ENCODE measurements at places on chromosomes 12 and 14.

- DNase-seq, result no peak
Observed at GRCh38 chr12:107818984-107819383, 44.5 kb downstream of the ASCL4 start.

DNA sequence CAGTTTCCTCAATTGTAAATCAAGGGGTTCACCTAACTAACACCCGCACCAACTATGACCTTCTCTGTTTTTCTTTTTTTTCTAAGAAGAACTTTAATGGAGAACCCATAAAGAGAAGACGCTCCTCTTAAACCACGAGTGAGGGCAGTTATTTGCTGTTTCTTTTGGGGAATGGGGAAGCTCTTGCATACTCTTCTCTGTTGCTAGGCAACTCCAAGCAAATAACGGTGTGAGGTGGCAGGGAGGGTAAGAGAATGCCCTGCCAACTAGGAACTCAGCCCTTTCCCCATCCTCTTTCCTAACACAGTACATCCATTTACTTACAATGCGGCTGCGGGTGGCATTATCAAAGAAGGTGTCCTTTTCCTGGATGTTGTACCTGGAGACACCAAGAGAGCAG lies 114.9 kb downstream of the ANO2 start:
- no peak for DNase-seq

DNA sequence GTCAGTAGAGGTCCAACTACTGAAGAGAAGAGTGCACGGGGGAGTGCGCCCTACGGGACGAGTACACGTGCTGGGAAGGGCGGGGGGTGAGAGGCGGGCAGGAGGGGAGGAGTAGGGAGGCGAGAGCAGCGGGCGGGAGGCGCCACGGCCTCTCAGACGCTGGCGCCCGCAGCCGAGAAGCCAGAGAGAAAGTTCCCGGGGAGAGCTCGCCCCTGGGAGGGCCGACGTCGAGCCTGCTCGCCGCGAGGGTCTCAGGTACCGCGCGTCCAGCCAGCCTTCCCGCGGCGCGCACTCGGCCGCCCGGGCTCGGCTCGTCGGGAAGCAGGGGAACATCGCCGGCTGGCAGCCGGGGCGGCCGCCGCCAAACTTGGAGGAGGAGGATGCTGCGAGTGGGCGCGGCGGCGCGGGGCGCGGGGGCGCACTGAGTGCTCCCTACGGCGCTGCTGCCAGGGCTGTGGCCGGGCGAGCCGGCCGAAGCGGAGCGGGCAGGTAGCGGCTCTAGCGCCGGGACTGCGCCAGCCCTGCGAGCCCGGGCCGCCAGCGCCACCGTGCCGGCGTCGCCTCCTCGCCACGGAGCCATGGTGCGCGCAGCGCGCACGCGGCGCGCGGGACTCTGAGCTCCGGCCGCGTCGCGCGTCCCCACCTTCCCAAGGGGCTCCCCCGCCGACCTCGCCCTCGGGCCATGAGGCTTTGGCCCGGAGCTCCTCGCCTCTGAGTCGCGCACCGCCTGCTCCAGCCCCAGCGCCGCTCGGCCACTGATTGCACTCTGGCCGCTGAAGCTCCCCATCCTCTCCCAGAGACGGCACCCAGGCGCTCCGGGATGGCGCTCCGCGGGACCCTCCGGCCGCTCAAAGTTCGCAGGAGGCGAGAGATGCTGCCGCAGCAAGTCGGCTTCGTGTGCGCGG lies at the start of gene SLC24A4:
Gene SLC24A4 (plus strand): TSS at position 155 of the 905 bp plus-strand sequence. CDS start 666 bp downstream, at position 821.
- no peak for DNase-seq

DNA sequence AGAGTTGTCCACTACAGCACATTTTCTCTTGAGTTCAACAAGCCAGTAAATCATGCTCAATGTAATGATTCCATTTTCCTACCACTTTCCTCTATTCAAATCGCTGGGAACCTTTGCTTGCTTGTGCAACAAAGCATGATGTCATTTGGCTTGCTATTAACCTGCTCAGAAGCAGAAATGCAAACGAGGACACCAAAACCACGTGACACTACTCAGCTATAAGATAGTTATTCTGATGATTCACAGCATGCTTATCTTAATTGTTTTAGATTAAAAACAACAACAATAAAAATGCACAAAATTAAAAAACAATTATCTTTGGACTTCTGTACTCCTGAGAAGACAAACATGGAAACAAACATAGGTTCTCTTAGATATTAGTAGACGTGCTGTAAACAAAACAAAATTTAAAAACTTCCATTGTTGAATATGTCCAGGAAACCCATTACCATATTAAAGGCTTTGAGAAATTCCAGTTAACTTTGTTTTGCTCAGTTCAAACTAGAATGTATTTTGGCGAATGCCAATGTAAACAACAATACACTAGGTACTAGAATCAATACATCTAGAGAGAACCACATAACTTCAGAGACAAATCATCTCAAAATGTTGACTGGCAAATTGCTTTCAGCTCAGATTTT lies 77.5 kb upstream of the KRAS start:
- DNase-seq, result no peak

DNA sequence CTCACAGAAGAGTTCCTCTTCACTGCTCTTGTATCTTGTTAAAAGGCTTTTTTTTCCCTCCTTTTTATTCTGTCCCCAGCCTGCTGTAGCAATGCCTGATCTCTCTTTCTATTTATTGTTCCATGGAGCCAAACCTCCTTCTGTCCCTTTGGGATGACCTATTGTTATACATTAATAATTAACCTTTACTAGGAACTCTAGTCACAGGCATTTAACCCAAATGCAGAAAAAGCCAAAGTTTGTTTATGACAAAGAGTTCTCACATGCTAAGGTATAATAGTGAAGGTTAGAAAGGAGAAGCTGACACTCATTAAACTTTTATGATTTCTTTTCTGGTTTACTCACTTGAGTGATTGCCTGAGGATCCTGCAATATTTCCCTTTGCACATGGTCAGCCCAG lies 535.8 kb downstream of the NRXN3 start:
- no peak for DNase-seq

DNA sequence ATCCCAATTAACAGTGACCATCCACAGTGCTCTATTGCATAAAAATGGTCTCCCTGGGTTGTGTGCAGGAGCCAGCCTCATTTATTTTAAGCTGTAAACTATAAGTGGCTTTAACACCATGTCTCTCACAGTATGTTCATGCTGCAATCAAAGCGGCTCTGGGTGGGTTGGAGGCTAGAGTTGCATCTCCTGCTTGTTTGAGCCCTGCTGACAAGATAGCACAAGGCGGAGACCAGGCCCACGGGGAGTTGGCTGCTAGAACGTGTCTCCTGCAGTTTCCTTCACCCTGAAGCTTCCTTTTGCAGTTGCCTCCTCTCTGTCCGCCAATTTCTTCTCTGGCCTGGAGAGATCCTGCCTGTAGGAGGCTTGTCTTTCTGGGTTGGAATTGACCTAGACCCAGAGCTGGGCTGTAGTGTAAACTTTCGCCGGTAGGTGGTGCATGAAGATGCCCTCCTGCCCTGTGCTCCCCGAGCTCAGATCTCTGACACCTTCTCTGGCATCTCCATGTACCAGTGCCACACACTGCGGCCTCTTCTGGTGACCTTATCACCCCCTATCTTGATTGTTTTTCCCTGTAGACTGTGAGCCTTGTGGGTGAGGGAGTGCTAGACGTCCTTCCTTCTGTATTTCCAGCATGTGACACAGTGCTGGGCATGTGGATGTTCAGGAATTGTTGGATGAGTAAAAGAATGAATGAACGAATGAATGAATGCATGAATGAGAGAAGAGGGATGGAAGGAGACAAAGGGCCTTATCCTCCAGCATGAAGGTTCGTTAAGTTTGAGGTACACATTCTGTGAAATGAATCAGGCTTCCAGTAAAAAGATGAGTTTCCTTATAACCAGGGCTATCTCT lies 10.4 kb downstream of the OTUB2 start:
- peak; percentile 2 for DNase-seq

DNA sequence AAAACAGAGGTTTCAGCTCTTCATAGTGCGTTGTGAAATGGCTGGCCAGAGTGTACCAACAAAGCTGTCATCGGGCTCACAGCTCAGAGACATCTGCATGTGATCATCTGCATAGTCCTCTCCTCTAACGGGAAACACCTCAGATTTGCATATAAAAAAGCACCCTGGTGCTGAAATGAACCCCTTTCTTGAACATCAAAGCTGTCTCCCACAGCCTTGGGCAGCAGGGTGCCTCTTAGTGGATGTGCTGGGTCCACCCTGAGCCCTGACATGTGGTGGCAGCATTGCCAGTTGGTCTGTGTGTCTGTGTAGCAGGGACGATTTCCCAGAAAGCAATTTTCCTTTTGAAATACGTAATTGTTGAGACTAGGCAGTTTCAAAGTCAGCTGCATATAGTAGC lies 14.3 kb upstream of the PAPLN start:
- no peak for DNase-seq

- DNase-seq, result no peak
Observed at GRCh38 chr14:93079321-93079720, 36.4 kb downstream of the ITPK1 start.

DNA sequence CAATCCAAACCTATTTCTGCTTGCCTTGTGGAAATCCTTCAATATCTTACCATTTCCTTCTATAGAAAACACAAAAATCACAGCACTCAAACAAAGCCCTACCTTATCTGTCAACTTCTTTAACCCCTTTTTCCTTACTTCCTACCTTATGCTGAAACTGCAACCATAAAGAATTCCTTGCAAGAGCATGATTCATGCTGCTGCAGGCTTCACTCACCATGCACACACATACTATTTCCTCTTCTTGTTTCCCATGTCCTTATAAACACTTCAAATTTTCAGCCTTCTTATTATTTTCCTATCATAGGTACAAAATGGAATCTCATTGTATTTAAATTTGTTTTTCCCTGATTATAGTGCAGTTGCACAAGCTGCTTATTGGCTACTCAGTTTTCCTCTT lies 23.3 kb downstream of the LMNTD1 start:
- no peak for DNase-seq

GRCh38 chr12:97022536-97023230 lies 115.6 kb downstream of the NEDD1 start:
- DNase-seq, result no peak

- no peak for DNase-seq
Observed at GRCh38 chr14:78451319-78451695, 281.1 kb downstream of the NRXN3 start.

- DNase-seq, result no peak
Observed at GRCh38 chr14:38526826-38527501, 271.1 kb upstream of the CLEC14A start.

GRCh38 chr14:76267322-76268046 lies 108.5 kb upstream of the ESRRB start:
- DNase-seq, result no peak

- no peak for DNase-seq
Observed at GRCh38 chr12:111417784-111418593, 12.3 kb downstream of the SH2B3 start.

DNA sequence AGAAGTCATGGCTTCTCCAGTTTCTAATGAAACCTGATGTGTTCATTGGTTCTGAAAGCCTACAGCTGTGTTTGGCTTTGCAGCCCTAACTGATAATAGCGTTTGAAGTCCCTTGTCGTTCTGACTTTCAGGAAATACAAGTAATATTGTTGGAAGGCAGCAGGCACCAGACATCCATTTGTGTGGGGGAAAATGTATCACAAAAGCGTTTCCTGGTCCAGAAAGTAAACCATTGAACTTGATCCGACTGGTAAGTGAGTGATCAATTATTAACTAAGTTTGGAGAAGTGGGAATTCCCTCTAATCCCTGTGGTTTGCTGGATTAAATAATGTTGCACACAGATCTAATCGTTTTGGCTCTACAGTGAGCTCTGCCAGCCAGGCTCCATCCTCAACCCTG lies 77.3 kb upstream of the LTA4H start:
- no peak for DNase-seq

DNA sequence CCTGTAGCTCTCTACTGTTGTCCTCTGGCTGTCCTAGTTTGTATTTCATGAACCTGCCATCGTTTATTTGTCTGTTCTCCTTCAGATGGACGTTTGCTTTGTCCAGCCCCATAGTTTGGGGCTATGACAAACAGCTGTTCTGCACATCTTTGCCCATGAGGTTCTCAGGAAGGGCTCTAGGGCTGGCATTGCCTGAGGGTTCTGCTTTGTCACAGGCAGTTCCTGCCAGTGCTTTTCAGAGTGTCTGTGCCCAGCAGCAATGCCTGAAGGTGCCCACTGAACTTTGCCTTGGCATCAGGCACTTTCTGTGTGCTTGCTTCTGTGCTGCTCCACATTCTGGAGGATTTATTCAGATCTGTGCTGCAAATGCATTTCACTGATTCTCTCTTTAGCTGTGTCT lies 361.3 kb downstream of the TMEM121 start:
- DNase-seq, result no peak
